ENCODE measurements at places on chromosomes 7 and 10. TPM values are rescaled to one million over a fixed set of nuclear protein-coding genes. Genes with fewer than 3 reads are reported as not detected.

The NUTM2E gene
- 0.43 TPM for total RNA-seq

The PAX2 gene
- total RNA-seq = 0.22 TPM

The MPP7 gene
- total RNA-seq = 0.11 TPM

The AKR1C2 gene
- 3,701 TPM for total RNA-seq

The EPO gene
- total RNA-seq = not detected

The CHCHD1 gene
- 59.1 TPM for total RNA-seq

The CACNB2 gene
- not detected for total RNA-seq

The CYP2C8 gene
- not detected for total RNA-seq

The DNAJC9 gene
- 48.5 TPM for total RNA-seq

The FAM180A gene
- total RNA-seq = 0.05 TPM

Measured in A549 treated with AZD2906 at 1 μM for 4 hours (cell line).